NCI-H2107 (cell line): ENCODE measurements at places on chromosomes 2 and 18.
A peak's percentile ranks its signal among the peaks of the same experiment; 100 is the strongest.

GRCh38 chr2:55856936-55857335 is 66.6 kb downstream of the EFEMP1 start:
- DNase-seq: no peak

DNA sequence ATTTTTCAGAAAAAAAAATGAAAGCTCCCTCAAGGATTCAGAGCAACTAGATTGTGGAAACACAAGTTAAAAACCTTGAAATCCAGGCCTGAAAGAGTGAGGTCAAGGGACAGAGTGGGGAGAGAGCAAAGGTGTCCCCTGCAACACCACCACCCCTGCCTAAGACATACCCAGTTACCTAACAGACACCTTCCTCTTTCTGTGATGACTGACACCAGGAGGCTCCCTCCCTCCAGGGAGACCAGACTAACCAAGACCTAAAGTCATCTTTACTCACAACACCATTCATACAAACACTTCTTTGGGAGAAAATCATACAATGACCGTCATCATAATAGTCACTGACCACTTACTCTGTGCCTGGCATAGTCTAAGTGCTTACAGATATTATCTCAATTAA is 151.8 kb upstream of the NABP1 start:
- no peak for DNase-seq

GRCh38 chr2:109316091-109316490 is 187.1 kb downstream of the SH3RF3 start:
- no peak for DNase-seq

- no peak for DNase-seq
Measured at GRCh38 chr2:189576396-189576795, 4.2 kb downstream of the SLC40A1 start.

DNA sequence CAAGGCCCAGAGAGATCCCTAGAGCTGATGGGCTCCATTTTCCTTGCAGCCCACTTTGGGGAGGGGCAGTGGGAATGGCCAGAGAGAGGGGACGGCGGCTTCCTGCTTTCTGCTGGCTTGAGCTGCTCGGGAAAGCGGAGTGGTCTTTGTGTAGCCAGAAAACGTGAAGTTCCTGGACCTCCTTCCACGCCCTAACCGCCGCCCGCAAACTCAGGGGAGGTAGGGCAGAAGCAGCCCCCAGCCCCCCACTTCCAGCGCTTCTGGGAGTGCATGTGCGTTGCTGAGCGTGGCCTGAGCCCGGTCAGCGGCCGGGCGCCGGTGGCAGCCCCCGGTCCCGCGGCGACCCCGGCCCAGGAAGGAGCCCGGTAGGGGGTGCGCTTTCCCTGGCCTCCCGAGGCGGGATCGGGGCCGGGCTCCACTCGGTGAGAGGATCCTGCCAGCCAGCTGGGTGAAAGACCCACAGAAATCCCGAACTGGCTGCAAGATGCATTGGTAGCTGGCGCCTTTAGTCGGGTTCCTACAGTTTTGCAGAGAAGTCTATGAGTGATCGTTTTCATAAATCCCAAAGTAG is 25.3 kb upstream of the BOD1L2 start:
- DNase-seq: no peak

DNA sequence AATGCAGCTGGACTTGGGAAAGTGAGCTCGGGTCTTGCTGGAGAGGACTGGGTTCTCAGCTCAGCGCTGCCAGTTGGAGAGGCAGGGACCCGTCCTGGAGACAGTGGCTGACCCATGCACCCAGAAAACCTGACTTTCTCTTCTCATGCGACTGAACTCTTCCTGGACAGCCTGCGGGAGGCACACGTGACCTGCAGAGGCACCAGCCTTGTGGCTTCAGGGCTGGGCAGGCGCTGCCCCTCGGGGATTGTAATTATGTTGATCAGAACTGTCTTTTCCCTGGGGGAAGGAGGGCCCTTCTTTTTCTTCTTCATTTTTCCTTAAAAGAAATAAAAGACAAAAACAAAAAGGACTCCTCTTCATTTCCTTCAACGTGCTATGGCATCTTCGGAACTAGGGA is 198.1 kb downstream of the VAPA start:
- DNase-seq: no peak

DNA sequence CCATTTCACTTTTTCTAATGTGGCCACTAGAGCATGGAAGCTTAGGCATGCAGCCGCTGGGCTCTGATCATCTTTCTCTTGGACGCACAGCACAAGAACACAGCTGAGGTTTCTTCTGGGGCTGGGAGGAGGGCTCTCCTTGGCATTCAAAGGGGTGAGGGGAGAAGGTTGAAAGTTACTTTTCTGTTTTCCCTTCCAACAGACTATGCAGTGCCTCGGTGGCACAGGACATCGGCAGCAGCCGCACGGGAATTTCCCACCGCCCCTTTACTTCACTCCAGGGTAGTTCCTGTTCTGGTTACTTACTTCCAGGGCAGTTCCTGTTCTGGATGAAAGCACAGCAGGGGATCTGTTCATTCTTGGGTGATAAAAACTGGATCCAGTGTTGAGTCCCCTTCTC is 18.9 kb upstream of the MAL start:
- DNase-seq: no peak

DNA sequence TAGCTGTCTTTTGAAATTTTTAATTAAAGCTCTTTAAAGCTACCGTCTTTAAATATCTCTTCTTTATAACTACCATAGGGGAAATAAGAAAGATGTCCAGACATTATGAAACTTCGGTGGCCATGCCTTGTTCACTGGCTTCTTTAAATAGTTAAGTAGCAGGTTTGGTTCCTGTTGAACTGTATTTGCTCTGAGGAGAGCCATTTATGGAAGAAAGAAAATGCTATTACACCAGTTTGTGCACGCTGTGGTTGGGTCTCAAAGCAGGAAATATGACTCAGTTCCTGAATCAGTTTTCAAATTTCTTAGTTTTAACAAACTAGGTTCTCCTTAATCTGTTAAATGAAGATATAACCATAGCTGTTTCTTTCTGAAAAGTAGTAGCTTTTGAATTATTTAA is 12.2 kb downstream of the ARPC2 start:
- no peak for DNase-seq

- no peak for DNase-seq
Measured at GRCh38 chr2:190545093-190545492, 10.6 kb upstream of the NEMP2 start.

DNA sequence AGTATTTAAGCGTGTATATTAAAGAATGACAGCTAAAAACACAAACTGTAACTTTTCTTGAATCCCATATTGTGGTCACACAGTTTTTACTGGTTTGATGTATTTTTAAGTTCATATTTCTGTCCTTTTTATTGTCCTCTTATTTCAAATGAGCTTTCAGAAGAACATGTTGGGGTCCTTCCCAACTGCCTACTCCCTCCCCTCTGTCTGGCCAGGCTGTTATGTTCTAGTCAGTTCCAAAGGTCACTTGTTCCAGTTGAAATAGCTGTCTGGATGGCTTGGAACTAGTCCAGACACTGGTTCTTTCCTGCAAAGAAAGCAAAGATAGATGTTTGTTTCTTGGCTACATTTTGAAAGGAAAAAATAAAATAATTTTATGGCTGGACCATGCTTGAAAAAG is 306.9 kb downstream of the GULP1 start:
- DNase-seq: no peak

- no peak for DNase-seq
Measured at GRCh38 chr2:65691816-65692215, 259.4 kb upstream of the SPRED2 start.

DNA sequence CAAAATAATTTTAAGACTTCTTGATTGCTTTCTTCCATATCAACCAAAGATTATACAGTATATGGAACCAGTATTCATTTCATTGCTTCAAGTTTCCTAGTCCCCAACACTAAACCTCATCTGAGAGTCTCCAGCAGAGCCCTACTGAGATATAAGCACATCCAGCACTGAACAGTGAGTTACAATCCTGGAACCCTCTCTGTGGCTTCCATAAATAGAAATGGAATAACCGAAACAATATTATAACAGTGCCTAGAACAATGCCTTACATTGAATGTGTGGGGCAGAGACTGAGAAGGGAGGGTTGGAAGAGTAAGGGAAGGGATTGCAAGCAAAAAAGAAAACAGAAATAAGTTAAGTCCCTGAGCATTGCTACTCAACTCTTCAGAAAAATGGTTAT is 18.9 kb downstream of the AAK1 start:
- no peak for DNase-seq

- DNase-seq: no peak
Measured at GRCh38 chr18:63070767-63071502, 248.6 kb downstream of the BCL2 start.

DNA sequence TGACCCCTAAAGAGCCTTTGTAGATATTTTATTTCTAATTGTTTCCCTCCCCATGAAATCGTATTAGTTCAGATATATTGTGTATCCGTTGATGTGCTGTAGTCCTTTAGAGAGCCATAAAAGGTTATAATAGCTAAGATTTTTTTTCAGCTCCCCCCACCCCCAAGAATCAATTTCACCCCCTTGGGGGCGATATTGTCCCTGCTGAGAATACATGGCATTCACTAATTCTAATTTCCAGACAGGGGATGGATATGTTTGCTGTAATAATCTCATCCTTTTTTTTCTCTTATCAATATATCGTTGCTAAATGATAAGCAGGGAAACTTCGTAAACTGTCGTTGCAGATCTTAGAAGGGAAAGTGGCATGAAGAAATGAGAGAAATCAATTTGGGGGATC is 530.7 kb downstream of the TMEM182 start:
- no peak for DNase-seq

- DNase-seq: no peak
Measured at GRCh38 chr2:9593925-9594324, 36.9 kb downstream of the YWHAQ start.

- DNase-seq: no peak
Measured at GRCh38 chr2:8889978-8890377, 52.6 kb upstream of the KIDINS220 start.

- DNase-seq: no peak
Measured at GRCh38 chr2:236776695-236777251, 207.1 kb downstream of the ACKR3 start.

- no peak for DNase-seq
Measured at GRCh38 chr2:172953411-172953810, 122.2 kb upstream of the MAP3K20 start.

- no peak for DNase-seq
Measured at GRCh38 chr18:40866013-40866645, 1088.9 kb upstream of the PIK3C3 start.

GRCh38 chr18:46264255-46264654 is 160.1 kb downstream of the HAUS1 start:
- no peak for DNase-seq

DNA sequence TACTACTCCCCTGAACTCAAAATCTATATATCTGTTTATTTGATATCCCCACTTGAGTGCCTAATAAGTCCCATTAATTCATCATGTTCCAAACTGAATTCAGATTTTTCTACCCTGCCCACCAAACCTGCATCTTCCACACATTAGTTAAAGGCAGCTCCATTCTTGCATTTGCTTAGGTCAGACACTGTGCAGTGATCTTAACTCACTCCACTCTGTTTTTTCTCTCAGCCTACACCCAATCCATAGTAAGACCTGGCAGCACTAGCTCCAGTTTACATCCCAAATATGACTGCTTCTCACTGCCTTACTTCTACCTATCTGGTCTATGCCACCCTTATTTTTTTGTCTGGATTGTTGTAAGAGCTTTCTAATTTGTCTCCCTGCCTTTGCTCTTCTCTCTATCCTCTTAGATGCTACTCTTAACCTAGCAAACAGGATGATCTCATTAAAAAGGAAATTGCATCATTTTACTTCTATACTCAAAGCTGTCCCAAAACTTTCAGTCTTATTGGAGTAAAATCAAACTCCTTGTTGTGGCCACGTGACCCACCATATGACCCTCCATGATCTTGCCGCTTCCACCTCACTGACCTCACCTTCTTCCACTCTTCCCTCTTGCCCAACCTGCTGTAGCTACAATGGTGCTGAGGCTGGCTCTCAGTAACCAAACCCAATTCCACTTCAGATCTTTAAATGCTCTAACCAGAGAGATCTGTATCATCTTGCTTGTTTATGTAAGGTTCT is 274.9 kb upstream of the FANCL start:
- DNase-seq: no peak

- DNase-seq: no peak
Measured at GRCh38 chr2:120433816-120434290, 87.9 kb downstream of the INHBB start.

GRCh38 chr2:8115966-8116365 is 565.9 kb upstream of the ID2 start:
- no peak for DNase-seq

GRCh38 chr2:11990576-11990975 is 244.1 kb downstream of the LPIN1 start:
- no peak for DNase-seq

DNA sequence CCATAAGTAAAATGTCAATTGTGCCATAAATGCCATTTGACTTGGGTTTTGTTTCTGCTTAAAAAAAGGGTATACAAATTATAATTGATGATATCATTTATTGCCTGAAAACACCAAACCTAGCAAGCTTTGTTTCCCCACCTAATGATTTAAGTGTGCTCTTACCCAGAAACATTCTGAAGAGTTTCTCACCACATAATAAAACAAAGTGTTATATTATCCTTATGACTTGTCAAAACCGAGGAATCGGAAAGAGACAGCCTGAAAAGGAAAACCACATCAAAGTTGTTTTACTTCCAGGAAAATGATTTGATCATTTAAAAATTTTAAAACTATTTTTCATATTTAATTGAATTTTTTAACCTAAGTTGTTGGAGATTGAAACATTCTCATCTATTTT is 170.5 kb upstream of the SLC39A10 start:
- no peak for DNase-seq

DNA sequence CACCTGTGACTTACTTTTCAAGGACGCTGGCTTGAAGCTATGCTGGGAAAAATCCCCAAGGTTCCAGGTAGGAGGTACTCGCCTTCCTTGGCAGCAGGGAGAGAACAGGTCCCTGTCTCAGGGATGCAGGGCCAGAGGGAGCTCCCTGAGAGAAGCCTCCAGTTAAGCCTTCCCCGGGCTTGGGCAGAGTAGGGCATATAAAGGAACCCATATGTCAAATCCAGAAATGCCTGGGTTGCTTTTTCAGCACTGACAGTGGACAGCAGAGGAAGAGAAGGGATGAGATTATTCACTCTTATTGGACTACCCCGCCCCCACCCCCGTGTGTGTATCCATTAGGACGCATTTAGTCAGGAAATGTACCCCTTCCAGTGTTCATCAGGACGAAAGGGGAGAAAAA is 89.3 kb upstream of the TEX51 start:
- DNase-seq: no peak

GRCh38 chr2:86201671-86202335 is 2.5 kb downstream of the MRPL35 start:
- DNase-seq: no peak

DNA sequence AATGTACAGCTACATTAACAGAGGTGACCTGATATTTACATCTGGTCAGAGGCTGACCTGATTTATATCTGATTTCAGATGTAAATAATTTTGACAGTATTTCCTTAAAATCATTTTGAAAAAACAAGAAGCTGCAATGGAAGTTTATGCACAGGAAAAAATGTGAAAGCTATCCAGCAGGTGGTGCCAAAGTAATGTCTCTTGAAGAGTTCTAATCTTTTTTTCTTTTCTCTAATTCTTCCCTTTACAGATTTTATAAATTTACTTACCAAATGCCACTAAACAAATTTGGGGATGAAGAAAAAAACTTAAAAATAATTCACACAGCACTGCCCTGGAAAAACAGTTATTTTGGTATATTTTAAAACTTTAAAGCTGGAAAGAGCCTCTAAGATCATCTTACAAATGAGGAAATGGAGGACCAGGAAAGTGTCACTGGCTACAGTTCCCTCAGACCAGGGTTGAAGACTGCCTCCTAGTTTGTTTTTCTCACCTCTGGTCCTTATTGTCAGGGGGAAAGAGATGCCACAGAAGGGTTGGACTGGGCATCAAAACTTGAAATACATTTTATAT is 16.4 kb upstream of the FBLN7 start:
- peak; percentile 2 for DNase-seq
